ENCODE measurements at places on chromosomes 5 and 9. TPM values are rescaled to one million over a fixed set of nuclear protein-coding genes. Genes with fewer than 3 reads are reported as not detected.

PLAA gene
- 42.5 TPM for total RNA-seq

ODF2 gene
- 55.4 TPM for total RNA-seq

IL7R gene
- total RNA-seq = 2.3 TPM

- H3K27me3 ChIP-seq = peaks cover 23% of the 10 kb centered on the region
- H3K4me1 ChIP-seq = peaks cover 10% of the 10 kb centered on the region
- no peak overlapping the region for H3K4me3 ChIP-seq
- H3K27ac ChIP-seq = peak overlapping the region; percentile 47
- no peak for DNase-seq
These were observed 214.7 kb upstream of the NR4A3 start for GRCh38 chr9:99606957-99607356.

GRCh38 chr5:137834498-137835049 lies 33.1 kb upstream of the MYOT start:
- H3K27ac ChIP-seq = no peak overlapping the region
- no peak overlapping the region for H3K4me3 ChIP-seq
- H3K4me1 ChIP-seq = no peaks in the 10 kb centered on the region

DNA sequence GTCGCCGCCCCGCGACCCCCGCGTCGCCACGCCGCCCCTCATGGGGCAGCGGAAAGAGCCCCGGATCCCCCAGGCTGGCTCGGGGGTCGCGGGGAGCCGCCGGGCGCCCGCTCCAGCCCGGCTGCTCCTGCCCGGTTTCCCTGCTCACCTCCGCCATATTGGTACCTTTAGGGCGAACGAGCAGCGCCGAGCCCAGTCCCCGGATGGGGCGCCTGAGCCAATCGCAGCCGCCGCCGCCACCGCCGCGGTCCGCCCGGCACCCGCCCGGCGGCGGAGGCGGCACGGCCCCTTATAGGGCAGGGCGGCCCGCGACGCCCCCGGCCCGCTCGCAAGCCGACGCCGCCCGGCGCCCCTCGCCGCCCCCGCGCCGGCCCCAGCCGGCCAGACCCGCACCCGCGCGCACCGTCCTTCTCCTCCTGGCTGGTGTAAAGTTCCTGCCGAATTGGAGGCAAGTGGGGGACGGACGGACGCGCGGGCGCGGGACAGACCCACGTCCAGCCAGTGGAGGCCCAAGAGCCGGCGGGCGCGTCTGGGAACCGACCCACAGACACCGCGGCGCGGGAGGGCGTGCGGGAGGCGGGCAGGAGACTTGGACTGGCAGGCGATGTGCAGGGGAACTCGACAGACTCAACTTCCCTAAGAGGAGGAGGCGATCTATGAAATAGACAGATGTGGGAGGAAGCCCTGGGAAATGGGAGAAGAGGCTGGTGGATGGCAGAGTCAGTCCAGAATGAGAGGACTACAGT lies at the start of gene MIER3:
Gene MIER3 (minus strand): TSS at position 178 of the 746 bp plus-strand sequence. CDS start 21 bp downstream, at position 157.
- peaks cover 4% of the 10 kb centered on the region for H3K36me3 ChIP-seq
- DNase-seq = peak; percentile 85
- H3K27me3 ChIP-seq = peaks cover 18% of the 10 kb centered on the region
- H3K27ac ChIP-seq = peak within 1 kb of the TSS; percentile 61
- H3K4me3 ChIP-seq = peak within 1 kb of the TSS; percentile 89

DNA sequence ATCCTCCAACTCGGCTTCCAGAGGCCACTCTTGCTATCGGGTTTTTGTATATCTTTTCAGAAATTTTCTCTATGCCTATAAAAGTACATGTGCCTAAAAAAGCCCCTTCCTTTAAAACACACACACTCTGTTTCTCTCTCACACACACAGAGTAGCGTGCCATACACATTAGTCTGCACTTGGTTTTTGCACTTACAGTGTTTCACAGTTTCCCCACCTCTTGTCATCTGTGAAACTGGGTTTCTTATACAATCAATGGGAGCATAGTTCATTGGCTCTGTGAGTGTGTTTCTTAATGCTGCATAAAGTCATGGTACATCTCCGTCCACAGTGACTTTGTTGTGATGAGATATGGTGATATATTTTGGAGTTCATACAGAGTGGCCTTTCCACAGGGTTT lies 664 bp upstream of the IGFBPL1 start:
- H3K27ac ChIP-seq = no peak overlapping the region
- no peak for DNase-seq
- H3K36me3 ChIP-seq = no peaks in the 10 kb centered on the region
- peak overlapping the region; percentile 40 for H3K4me3 ChIP-seq
- H3K27me3 ChIP-seq = peaks cover 31% of the 10 kb centered on the region

DNA sequence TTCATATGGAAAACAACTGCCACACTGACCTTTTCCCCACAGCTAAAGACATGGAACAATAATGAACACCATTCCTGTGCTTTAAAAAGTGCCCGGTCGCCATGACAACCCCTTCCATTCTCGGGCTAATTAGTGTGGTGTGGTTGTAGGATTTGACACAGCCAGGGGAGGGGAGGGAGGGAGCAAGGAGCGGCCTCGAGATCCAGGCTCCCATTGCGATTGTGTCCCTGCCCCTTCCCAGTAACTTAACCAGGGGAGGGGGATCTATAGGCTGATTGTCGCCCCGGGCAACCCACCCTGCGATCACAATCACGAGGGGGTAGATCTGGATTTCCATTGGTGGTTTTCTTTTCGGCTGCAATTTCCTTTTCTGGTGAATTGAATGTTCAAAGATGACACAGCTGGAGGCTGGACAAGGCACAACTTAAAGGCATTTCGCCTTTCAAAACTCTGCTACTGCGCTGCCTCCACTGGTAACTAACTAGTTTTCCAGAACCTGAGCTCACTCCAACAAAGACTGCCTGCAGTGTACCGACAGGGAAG lies 96.7 kb upstream of the RETREG1 start:
- no peak overlapping the region for H3K27ac ChIP-seq
- no peaks in the 10 kb centered on the region for H3K27me3 ChIP-seq
- no peaks in the 10 kb centered on the region for H3K36me3 ChIP-seq
- no peak overlapping the region for H3K4me3 ChIP-seq

DNA sequence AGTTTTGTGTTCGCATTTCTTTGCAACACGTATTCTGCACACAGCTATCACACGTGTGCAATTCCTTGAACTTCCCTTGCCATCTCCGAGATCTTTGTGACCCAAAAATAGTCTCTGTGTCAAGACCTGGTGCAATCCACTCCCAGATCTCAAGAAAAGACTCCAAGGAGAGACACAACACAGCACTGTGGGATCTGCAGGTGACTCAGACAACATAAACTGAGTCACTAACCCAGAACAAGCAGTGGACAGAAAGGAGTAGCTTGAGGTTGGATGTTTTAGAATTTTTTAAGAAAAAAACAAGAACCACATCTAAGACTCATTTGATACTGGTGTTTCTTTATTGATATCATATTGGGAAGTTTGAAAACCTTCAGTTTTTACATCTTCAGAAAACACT lies 396.9 kb downstream of the AGTPBP1 start:
- no peak overlapping the region for H3K4me3 ChIP-seq
- no peaks in the 10 kb centered on the region for H3K36me3 ChIP-seq
- no peak overlapping the region for H3K27ac ChIP-seq
- peaks cover 40% of the 10 kb centered on the region for H3K27me3 ChIP-seq
- H3K4me1 ChIP-seq = no peaks in the 10 kb centered on the region
- no peak for DNase-seq
